NCI-H2029 treated with DMSO at 0.1 percent for 48 hours (cell line): ENCODE measurements at places on chromosomes 11 and 22.
A peak's percentile ranks its signal among the peaks of the same experiment; 100 is the strongest.

DNA sequence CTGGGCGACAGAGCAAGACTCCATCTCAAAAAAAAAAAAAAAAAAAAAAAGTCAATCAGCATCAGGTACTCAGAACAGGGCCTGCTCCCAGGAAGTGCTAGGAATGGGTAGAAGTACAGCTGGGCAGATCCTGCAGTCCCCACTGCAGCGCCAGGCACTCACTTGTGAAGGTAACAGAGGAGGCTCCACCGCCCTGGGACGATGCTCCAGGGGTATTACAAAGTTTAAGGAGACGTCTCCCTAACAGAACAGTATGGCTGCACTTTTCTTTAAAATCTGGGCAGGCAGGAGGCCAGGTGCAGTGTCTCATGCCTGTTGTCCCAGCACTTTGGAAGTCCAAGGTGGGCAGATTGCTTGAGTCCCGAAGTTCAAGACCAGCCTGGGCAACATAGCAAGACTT, 1449.0 kb downstream of the BRD1 start:
- DNase-seq = no peak

GRCh38 chr11:69097263-69097662, 48.5 kb downstream of the TPCN2 start:
- DNase-seq = no peak

- no peak for DNase-seq
These were observed 112.7 kb downstream of the FCHSD2 start for GRCh38 chr11:73029403-73029802.

- DNase-seq = no peak
These were observed 59.4 kb upstream of the HMGXB4 start for GRCh38 chr22:35197886-35198285.

- DNase-seq = no peak
These were observed 949 bp downstream of the TP53AIP1 start for GRCh38 chr11:128941573-128942271.

- DNase-seq = peak; percentile 96
These were observed 56.7 kb downstream of the CABIN1 start for GRCh38 chr22:24067587-24068376.

GRCh38 chr11:118884875-118885274, 1.2 kb downstream of the CXCR5 start:
- DNase-seq = no peak

DNA sequence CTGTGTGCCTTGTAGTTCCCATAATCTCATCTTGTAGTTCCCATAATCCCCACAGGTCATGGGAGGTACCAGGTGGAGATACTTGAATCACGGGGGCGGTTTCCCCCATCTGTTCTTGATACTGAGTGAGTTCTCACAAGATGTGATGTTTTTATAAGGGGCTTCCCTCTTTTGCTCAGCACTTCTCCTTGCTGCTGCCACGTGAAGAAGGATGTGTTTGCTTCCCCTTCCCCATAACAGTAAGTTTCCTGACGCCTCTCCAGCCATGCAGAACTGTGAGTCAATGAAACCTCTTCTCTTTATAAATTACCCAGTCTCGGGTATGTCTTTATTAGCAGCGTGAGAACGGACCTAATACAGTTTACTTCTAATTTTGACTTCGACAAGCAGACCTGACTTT, 14.0 kb upstream of the SMIM38 start:
- DNase-seq = no peak

DNA sequence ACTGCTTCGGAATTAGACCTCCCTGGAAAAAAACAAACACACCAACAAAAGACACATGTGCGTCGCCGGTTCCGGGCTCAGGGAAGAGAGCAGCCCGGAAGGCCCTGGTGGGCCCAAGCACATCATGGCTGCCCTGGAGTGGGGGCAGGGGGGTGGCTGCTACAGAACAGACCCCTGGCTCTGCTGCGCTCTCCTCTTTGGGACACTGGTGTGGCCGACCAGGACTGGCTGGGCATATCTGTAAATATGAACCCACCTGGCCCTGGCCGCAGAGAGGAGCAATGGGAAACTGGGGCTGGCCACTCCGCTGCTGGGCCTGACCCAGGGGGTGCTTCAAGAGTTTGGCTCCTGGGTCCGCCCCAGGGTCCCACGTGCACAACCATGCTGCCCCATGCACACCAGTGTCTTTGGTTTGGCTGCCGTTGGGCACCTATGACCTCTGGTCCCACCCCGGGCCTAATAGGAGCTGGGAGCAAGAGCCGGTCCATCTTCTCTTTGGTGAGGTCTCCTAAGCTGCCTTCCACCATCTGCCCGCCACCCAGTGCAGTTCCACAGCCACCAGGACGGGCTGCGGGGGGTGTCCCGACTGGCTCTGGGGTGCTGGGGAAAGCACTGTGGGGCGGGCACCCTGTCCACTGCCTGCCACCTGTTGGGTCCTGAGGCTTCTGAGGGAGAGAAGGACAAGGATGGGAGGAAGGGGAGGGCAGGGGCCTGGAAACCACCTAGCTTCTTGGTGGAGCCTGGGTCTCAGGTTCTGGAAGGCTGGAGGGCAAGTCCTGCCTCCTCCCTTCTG, 30.1 kb downstream of the PPM1F start:
- no peak for DNase-seq

GRCh38 chr11:19355601-19356000, 114.9 kb upstream of the E2F8 start:
- DNase-seq = no peak

DNA sequence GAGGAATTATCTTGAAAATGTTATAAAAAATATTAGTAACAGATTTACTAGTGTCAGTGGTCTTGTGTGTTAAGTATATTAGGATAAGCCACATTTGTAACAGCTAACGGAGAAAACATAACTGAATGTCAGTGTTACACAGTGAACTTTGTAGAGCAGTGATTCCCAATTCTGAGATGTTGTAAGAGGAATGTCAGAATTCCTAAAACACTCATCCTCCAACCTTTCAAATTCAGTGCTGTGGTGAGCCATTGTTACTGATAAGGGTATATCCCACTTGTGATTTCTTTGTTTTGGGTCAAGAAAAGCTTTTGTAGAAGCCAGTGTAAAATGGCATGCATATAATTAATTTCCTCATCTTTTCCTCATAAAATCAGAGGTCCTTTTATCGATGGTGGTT, 61.9 kb downstream of the ARHGEF12 start:
- DNase-seq = no peak

GRCh38 chr11:121571506-121571905, 118.7 kb upstream of the SORL1-AS1 start:
- no peak for DNase-seq

GRCh38 chr22:29831958-29832357, 6.1 kb downstream of the ASCC2 start:
- DNase-seq = no peak

DNA sequence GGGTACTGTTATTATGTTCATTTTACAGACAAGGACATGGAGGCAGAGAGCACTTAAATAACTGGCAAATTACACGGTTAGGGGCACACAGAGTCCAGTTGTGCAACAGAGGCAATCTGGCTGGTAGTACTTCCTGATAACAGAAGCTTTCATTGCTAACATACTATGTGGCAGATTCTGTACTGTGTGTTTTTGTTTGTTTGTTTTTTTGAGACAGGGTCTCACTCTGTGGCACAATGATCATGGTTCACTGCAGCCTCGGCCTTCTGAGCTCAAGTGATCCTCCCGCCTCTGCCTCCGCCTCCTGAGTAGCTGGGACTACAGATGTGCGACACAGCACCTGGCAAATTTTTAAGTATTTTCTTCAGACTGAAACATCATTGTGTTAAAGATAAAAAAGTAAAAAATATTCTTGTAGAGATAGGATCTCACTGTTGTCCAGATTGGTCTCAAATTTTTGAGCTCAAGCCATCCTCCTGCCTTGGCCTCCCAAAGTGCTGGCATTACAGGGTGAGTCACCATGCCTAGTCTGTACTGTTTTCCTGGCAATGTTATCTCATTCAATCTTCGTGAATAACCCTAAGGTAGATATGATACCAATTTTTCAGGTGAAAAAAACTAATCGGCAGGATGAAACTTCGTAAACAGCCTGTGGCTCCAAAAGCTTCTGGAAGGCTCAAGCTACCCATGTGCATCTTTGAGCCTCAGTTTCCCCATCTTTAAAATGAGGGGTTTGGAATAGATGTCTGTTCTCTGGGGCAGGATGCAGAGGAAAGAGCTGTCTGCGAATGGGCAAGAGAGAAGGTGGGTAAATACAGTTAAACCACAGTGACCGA, 921 bp upstream of the NUCB2 start:
- DNase-seq = no peak

GRCh38 chr22:50271519-50271970, 1.4 kb upstream of the MAPK11 start:
- no peak for DNase-seq
